A549 treated with CORT108297 at 1 μM for 4 hours (cell line): ENCODE measurements at places on chromosomes 2 and 18. TPM values are rescaled to one million over a fixed set of nuclear protein-coding genes. Genes with fewer than 3 reads are reported as not detected.

Gene RNF152
- total RNA-seq: 0.02 to 0.06 TPM (median 0.04 TPM) in 4 of 5 replicates, not detected in the other

Gene HOXD13
- 0.16 to 0.27 TPM (median 0.23 TPM) in 5 replicates for total RNA-seq

Gene FAM124B
- not detected in 5 replicates for total RNA-seq

Gene MEP1B
- 0.06 to 0.14 TPM (median 0.07 TPM) in 3 of 5 replicates, not detected in the others for total RNA-seq

Gene C2orf69
- 6.6 to 8.6 TPM (median 8.4 TPM) in 5 replicates for total RNA-seq

Gene TMX3
- 16.9 to 24.3 TPM (median 21.4 TPM) in 5 replicates for total RNA-seq

Gene SH3BP4
- 31.6 to 37.3 TPM (median 34.5 TPM) in 5 replicates for total RNA-seq

Gene DSC3
- total RNA-seq: 1.2 to 2.2 TPM (median 1.7 TPM) in 5 replicates

Gene TXNDC2
- 0.07 to 0.32 TPM (median 0.10 TPM) in 5 replicates for total RNA-seq

Gene EIF2B4
- total RNA-seq: 58.7 to 63.2 TPM (median 61.4 TPM) in 5 replicates

Gene NEMP2
- total RNA-seq: 4.9 to 9.6 TPM (median 7.5 TPM) in 5 replicates

Gene FEV
- not detected in 5 replicates for total RNA-seq

Gene MROH2A
- total RNA-seq: 0.09 to 0.20 TPM (median 0.15 TPM) in 4 of 5 replicates, not detected in the other
